ENCODE measurements at places on chromosomes 12 and 14.

- no peak for DNase-seq
These were observed 24.9 kb downstream of the PSMC1 start for GRCh38 chr14:90281261-90281660.

GRCh38 chr14:69711065-69711464, 55.9 kb upstream of the SRSF5 start:
- no peak for DNase-seq

- no peak for DNase-seq
These were observed 33.1 kb upstream of the OASL start for GRCh38 chr12:121072147-121072546.

DNA sequence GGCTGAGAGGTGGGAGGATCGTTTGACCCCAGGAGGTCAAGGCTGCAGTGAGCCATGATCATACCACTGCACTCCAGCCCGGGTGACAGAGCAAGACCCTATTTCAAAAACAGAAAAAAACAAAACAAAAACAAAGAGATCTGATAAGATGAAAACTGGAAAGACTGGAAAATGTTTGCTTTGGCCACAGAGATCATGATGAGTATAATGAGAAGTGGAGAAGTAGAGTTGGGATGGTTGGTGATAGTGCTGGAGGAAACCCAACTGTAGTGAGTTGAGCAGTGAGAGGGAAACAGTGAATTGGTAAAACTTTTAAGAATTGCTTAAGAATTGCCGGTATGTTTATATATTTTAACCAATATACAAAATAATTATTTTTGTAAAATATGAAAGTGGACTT, 39.2 kb downstream of the MON2 start:
- DNase-seq = no peak

DNA sequence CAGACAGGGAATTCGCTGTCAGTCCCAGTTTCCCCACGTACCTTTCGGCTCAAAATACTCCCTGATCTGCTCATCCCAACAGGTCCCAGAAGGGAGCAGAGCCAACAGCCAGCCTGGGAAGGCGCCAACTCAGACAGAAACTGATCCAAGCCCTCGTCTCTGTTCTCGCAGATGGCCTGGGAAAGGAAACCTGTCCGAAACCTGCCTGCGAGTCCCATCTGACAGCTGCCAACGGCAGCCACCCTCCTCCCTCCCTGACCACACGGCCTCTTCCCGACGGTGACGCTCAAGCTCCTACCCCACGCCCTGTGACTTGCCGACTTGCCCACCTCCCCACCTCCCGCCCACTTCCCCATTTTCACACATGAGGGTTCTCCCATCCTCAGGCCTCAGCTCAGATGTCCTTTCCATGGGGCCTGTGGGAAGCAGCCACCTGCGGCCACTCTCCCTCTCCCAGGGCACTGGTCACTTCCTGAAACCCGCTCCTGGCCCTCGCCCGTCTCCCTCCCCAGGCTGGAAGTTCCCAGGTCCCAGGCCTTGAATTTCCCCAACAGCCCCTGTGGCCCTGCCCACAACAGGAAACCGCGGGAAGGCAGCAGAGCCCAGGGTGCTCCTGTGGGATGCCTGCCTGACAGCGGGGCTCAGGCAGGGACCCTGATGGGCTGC, 60.9 kb upstream of the FBRSL1 start:
- no peak for DNase-seq

DNA sequence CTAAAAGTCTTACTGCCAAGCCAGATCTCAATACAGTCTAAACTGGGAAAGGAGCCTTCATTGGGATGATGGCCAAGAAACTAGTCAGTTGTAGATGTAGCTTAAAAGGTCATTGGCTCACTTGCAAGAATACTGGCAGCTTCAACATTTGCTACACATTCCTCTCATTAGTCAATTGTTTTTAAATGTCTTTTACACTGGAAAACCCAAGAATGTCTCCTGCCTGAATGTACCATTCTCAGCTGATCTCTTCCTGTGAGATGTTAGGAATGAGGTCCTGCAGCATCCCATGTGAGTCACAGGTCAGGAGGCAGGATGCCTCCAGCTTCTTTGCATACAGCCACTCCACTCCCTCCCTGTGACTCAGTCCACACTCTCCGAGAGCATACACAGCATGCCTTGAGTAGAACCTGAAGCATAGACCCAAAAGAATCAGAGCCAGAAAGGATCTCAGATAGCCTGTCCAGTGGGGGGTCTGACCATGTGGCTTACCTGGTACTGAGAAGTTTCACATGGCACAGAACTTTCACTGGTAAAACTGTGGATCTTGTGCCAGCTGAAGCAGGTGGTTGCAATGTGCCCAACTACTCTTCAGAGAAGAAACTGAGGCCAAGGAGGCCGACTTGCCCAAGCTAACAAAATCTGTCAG, 56.0 kb upstream of the HECTD1 start:
- no peak for DNase-seq

DNA sequence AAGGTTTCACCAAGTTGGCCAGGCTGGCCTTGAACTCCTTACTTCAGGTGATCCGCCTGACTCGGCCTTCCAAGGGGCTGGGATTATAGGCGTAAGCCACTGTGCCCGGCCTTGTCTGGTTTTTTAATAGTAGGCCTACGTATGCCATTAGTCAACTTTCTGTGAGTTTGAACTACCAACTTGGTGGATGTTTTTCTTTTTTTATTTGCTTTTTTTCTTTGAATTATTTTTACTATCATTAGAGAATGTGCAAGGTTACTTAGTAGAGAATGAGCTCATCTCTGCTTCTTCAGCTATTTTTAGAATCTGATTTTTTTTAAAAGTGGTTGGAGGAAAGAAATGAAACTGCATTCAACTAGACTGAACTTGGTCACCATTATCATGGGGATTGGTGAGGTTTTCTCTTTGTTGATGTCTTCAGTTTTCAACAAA, 51.4 kb downstream of the HMGA2 start:
- no peak for DNase-seq

GRCh38 chr12:3326156-3326849, 164.7 kb upstream of the PRMT8 start:
- no peak for DNase-seq

- DNase-seq = no peak
These were observed 38.0 kb downstream of the CNTN1 start for GRCh38 chr12:40730281-40730680.

- no peak for DNase-seq
These were observed 11.8 kb upstream of the POLR3B start for GRCh38 chr12:106345746-106346145.

- DNase-seq = no peak
These were observed 71.9 kb downstream of the CRACR2A start for GRCh38 chr12:3680919-3681594.

DNA sequence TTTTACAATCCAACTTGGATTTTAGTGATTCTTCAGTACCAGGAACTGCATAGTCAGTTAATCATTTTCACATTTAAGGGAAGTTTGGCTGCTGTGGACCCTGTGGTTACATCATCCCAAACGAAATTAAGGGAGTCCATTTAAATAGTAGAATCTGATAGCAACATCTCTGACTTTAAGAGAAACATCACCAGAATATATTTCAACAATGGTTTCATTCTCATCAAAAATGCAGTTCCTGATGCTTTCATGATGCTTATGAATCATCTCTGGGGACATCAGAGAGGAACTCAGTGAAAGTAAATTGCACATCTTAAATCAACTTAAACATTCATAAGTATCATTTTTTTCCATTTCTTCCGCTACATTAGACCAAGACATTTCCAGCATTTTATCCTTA, 1170.7 kb downstream of the FSCB start:
- no peak for DNase-seq

GRCh38 chr14:31122098-31122611, 85.4 kb downstream of the HECTD1 start:
- no peak for DNase-seq

DNA sequence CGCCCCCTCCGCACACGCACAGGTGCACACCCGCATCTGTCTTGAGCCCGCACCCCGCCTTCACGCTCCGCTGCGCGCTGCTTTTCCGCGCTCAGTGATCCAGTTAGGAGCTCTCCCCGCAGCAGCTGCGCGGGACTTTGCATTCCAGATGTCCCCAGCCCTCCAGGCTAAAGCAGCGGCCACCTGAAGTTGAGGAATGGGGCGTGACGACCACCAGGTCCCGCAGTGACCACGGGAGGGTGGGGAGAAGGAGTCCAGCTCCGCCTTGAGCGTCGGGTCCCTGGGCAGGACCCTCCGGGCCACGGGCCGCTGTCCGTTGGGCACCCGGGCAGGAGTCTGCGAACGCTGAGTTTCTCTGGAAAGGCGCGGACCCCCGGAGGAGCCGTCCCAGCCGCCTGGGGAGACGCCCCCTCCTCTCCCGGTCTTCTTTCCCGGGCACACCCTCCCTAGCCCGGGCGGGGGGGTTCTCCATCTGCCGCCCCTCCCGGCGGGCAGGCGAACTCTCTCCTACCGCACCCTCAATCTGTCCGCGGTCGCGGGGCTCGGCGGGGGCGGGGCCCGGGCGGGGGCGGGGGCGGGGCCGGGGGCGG, 334 bp upstream of the TMEM132C start:
- no peak for DNase-seq

DNA sequence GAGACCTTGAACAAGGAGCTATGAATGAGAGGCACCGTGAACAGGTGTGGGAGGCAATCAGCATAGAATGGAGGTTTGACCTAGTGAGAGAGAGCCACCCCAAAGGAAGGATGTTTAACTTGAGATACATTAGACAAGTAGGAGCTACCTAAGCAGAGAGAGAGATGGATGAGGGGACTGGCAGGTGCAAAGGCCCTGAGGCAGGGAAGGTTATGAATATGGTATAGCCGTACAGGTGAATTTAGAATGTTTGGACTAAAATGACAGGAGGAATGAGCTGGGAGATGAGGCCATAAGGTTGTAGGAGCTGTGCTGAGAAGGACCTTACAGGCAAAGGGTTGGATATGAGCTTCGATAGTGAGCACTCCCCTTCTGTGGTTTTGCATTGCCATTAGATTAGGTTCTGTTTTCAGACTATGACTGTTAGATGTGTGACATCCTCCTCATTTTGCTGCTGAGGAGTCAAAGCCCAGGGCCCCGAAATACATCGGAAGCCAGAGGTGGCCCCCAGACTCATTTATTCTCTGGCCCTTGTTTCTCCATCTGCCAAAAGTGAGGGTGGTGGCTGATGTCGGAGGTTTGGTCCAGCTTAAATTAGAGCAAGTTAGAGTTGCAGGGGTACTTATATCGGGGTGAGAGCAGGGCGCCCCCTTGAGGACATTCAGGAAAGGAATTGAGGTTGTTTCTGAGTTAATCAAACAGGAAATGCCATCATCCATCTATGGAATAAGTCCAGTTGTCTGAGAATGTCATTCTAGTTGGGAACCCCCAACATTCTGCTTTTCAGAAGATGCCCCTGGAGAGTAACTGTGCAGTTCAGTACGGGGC, 29.4 kb downstream of the SLC24A4 start:
- DNase-seq = no peak

- DNase-seq = no peak
These were observed 40.3 kb downstream of the CFAP251 start for GRCh38 chr12:121958541-121959240.

GRCh38 chr12:96211988-96212387, 17.8 kb downstream of the ELK3 start:
- no peak for DNase-seq

DNA sequence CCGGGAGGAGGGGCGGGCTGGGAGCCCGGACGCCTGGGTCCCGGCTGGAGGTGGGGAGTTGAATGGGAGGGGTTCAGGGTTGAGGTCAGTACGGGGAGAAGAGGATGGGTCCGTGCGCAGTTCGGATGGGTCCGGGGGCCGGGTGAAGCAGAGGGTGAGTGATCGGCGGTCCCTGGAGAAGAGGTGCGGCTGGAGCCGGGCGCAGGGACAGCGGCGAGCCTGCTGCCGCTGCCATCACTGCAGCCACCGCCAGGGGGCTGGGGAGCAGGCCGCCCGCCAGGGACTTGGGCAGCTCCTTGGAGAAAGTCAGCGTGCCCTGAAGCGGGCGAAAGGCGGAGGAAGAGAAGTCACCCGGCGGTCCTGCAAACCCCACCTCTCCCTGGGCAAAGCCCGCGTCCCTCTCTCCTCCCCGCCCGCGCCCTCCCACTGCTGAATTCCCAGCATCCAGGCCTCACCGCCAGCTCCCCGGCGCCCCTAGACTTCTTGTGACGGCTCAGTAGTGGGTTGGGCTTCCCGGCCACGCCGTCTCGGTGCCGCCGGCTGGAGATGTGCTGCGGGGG, 6.0 kb upstream of the GPR84 start:
- DNase-seq = no peak

DNA sequence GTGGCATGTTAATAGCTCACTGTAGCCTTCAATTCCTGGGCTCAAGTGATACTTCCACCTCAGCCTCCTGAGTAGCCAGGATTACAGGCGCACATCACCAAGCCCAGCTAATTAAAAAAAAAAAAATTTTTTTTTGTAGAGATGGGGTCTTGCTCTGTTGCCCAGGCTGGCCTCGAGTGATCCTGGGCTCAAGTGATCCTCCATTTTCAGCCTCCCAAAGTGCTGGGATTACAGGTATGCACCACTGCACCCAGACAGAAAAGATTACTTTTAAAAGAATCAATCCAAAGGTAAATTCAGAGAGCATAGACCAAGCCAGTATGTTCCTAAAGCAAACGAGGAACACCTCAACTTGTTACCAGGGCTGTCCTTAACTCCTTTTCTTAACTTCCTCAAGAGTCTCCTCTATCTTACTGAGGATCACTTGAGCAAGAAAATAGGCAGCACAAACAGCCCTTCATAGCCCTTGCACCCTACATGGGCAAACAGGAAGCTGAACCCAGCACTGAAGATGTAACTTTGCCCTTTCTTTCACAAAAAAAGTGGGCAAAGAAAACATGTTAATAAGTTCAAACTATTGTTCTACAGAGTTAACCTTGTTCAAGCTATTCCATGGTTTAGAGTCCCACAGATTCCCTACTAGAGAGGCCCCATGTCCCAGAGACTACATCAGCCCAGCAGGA, 11.3 kb downstream of the CS start:
- DNase-seq = no peak

GRCh38 chr12:53073881-53074280, 5.3 kb downstream of the SPRYD3 start:
- no peak for DNase-seq

DNA sequence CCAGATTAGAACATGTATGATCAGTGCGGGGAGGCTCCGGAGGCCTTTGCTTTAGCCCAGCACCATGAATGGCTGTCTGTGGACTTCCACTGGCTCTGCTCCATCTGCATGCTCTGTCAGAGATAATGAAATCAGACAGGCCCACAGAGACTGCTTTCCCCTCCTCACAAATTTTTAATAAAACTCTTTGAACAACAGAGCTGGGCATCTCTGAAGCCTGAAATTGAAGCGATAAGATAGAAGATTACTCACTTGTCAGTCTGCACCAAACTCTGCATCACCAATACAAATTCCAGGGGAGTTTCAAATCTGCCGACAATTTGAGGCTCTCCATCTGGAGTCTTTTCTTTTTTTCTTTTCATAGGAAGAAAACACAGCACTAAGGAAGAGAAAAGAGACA, 110.0 kb downstream of the DYRK2 start:
- no peak for DNase-seq

GRCh38 chr14:81466854-81467253, 66.7 kb upstream of the STON2 start:
- DNase-seq = no peak

DNA sequence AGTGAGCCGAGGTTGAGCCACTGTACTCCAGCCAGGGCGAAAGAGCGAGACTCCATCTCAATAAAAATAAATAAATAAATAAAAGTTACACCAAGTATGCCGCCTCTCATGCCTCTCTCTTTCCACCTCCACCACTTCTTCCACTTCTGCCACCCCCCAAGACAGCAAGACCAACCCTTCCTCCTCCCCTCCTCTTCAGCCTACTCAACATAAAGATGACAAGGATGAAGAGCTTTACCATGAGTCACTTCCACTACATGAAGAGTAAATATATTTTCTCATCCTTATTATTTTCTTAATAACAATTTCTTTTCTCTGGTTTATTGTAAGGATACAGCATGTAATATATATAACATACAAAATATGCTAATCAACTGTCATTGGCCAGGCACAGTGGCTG, 3.6 kb upstream of the TMED2 start:
- DNase-seq = no peak

- DNase-seq = no peak
These were observed 175.4 kb downstream of the ETNK1 start for GRCh38 chr12:22800332-22800731.

All from memory B cell (primary cell).